ENCODE measurements at places on chromosomes 5 and 9.
A peak's percentile ranks its signal among the peaks of the same experiment; 100 is the strongest.

DNA sequence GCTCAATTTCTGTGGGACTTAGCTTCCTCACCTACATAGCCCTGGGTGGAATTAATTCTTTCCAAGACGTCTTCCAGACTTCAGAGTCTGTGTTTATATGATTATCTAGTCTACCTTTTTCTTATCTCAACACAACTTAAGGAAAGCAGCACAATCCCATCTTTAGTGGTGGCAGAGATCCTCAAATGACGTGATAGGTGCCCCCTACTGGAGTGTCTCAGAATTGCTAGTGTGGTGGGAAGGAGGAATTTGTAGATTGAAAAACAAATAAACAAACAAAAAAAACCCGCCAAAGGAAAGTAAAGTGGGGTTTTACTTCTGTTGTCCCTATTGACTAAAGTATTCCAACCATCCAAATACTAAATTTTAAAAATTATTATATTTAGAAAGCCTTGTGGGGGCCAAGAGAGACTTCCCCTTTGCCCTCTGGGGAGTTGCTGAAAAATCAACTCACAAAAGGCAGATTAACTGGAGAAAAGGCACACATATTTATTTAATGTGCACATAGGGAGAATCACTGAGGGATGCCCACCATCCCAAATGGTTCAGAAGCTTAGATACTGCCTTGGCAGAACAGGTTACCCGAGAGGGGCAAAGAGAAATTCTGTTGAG lies 283.3 kb downstream of the TMEM167A start:
- DNase-seq, result no peak

DNA sequence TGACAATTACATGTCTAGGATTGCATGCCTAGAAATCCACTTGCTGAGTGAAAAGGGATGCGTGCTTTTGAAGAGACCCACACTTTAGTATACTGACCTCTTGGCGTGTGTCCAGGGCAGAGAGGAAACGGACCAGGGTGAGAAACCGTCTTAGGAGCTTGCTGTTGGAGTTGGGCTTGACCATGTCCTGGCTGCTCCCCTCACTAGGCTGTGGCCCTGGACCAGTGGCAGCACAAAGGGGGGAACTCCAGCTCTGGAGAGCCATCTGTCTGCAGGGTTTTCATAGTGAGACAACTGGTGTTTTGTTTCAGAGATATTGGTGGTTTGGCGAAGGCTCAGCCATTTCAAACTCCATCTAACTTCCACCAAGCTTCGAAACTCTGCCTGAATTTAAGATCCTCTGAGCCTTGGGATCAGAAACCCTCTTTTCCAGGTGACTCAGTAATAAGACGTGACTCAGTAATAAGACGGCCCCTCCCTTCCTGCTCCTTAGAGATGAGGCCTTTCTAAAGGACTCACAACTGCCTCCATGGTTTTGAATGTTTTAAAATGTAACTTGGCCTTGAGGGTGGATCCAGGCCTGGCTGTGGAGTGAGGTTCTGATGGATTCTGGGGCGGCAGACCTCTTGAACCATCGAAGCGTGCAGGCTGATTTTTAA lies 165.8 kb downstream of the MELK start:
- no peak for DNase-seq

- peak; percentile 5 for DNase-seq
Measured at GRCh38 chr9:4555236-4555635, 65.0 kb downstream of the SLC1A1 start.

GRCh38 chr9:110241858-110242321 lies 14.4 kb downstream of the TXN start:
- DNase-seq, result no peak

GRCh38 chr9:133783331-133783731 lies 45.2 kb upstream of the SARDH start:
- DNase-seq, result no peak

DNA sequence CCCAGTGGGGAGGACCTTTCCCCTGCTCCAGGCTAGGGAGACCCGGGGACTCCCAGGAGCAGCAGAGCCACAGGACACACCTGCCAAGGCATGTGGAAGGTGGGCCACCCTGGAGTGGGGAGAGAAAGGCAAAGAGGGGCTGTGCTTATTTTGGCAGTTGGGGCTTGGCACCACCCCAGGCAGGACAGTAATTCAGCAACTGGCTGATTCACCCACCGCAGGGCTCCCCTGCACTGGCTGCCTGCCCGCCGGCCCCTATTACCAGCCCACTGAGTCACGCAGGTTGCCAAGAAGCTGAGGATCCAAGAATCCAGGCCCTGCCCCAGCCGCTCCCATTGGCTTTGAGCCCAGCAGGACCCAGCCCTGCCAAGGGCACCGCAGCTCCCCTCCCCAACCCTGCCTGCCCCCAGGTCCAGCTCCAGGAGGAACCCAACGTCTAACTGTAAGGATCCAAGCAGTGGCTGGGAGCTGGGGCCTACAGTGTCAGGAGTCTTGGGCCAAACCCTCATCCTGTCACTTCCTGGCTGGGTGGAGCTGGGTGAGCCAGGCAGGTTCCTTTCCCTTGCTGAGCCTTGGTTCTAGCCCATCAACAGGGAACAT lies 14.2 kb upstream of the RALGDS start:
- DNase-seq, result peak; percentile 59

DNA sequence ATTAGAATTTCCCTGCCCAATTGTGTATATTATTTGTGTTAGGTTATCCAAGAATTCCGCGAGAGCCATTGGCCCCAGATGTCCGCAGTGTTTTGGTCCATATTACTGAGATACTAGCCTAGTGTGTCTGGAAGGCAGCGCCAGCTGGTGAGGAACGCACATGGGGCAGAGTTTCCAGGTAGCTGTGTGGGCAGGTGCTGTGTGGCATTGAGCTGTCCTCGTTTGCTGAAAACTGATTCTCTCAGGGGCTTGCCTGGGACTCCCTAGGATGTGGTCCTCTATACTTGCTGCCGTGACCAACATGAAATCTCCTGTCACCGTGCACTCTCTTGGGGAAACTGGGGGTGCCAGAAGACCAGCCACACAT lies 288.7 kb downstream of the FANCC start:
- peak; percentile 53 for DNase-seq
